Activated CD4-positive, alpha-beta T cell treated with anti-CD3 and anti-CD28 coated beads for 36 hours (primary cell): ENCODE measurements at places on chromosomes 11 and 22.
A peak's percentile ranks its signal among the peaks of the same experiment; 100 is the strongest.

DNA sequence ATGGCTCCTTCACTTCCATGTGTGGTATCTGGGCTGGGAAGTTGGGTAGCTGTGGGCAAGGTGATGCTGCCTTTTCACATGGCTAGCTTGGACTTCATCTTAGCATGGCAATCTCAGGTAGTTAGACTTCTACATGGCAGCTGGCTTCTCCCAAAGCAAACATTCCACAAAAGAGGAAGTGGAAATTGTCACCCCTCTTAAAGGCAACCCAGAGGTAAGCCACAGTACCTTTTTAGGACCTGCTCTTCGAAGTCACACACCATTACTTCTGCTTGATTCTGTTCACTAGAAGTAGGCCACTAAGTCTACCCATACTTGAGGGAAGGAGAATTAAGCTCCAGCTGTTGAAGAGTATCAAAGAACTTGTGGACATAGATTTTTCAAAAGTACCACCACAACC is 25.9 kb downstream of the TUG1 start:
- no peak for DNase-seq

- DNase-seq, result no peak
Observed at GRCh38 chr11:95923439-95923727, 524 bp downstream of the MTMR2 start.

- DNase-seq, result no peak
Observed at GRCh38 chr22:44372611-44373010, 59.9 kb upstream of the SHISAL1 start.

- no peak for DNase-seq
Observed at GRCh38 chr11:10522921-10523320, 18.1 kb downstream of the RNF141 start.

- DNase-seq, result no peak
Observed at GRCh38 chr11:28461338-28461737, 353.1 kb downstream of the METTL15 start.

- DNase-seq, result no peak
Observed at GRCh38 chr22:27972732-27973698, 54.0 kb upstream of the PITPNB start.

- no peak for DNase-seq
Observed at GRCh38 chr11:73326929-73327811, 19.1 kb downstream of the ARHGEF17 start.

DNA sequence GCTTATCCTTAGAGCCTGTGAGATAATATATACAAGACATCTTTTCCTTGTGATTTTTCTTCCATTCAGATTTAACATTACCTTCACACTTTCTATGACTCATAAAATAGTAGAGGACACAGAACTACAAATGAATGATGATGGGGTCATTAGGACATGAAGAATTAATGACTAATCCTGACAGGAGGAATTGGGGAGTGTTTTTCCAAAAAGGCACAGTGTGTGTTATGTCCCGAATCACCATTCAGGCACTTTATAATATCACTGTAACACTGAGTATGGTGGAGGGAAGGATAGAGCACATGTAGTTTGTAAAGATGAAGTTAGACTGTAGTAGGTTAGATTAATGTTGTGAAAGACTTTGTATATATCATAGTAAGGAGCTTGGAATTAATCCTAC is 391.3 kb downstream of the JRKL start:
- DNase-seq, result no peak

DNA sequence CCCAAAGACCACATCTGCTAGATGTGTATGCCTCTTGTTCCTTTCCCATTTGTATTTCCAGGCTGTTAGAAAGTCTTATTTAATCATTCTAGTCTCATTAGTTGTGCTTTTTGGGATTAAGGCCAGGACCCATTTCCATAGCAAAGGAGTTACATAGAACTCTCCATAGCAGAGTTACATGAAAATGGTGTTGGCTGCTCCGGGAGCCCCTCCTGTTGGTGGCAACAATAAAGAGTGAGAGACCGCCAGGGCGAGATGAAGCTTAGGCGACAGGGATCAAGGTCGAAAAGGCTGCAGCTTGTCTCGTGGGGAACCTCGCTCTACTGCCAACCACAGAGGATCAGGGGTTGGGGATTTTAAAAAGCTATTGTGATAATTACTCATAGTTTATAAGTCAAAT is 58.3 kb downstream of the GRIK4 start:
- no peak for DNase-seq

DNA sequence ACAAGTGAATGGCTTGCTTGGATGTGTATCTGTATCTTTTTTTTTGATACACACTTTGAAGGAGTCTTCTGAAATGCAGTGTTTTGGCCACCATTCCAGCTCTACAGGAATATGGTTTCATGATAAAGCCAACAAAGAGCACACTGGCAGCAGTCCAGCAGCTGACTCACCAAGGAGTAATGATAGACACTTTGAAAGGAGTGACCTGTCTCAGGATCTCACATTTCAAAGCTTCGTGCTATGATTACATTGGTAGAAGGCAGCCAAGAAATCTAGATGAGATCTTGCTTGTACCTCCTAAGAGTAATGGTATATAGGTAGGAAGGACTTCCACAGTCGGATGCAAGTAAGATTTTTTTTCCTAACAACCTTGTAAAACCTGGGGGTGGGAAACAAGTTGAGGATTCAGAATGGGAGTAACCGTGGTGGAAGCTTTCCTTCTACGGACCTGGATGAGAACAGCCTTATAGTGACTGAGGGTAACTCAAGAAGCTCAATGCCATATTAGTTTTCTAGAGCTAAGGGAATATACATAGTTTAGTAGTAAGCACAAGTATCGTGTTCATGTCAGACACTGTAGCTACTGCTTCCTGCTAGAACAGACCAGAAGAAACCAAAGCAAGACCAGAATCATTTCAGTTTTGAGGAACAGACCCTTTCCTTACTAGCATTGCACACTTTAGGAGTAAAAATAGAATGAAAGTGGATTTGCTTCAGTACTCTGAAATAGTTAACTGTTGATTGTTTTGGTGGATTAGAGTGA is 25.0 kb downstream of the MTMR3 start:
- DNase-seq, result peak; percentile 48

GRCh38 chr11:3086114-3086513 is 28.9 kb upstream of the CARS1 start:
- DNase-seq, result no peak

- DNase-seq, result no peak
Observed at GRCh38 chr11:132288036-132288435, 917.6 kb downstream of the NTM start.

DNA sequence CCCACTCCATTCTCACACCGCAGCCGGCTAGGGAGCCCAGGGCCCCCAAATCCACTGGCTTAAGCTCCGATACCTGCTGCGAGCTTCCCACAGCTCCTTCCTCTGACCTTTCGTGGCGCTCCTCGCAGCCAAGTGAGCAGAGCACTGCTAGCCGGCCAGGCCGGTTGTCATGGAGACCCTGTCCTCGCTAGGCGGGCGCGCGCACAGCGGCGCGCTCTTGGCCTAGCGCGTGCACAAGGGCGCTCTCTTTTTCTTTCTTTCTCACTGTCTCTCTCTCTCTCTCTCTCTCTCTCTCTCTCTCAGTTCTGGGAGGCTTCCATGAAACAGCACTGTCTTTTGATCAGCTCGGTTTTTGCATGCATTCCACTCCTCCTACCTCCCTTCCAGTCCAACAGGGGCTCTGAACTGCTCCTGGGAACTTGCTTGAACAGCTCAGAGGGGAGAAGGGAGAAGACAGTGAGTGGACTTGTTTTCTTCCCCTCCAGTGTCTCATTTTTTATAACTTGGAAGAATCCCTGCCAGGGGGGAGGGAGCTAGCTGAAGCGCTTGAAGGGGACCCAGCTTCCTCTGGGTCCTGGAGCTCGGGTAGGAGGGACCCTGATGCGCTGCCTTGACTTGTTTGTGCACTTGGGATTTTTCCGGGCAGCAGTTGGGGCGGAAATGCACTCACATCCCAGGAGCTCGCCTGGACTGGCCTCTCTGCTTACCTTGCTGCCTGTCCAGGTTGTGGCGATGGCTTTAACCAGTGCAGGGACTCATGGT is 100.3 kb upstream of the AKIP1 start:
- peak; percentile 18 for DNase-seq

GRCh38 chr11:14698771-14699170 is 55.2 kb downstream of the PDE3B start:
- no peak for DNase-seq

DNA sequence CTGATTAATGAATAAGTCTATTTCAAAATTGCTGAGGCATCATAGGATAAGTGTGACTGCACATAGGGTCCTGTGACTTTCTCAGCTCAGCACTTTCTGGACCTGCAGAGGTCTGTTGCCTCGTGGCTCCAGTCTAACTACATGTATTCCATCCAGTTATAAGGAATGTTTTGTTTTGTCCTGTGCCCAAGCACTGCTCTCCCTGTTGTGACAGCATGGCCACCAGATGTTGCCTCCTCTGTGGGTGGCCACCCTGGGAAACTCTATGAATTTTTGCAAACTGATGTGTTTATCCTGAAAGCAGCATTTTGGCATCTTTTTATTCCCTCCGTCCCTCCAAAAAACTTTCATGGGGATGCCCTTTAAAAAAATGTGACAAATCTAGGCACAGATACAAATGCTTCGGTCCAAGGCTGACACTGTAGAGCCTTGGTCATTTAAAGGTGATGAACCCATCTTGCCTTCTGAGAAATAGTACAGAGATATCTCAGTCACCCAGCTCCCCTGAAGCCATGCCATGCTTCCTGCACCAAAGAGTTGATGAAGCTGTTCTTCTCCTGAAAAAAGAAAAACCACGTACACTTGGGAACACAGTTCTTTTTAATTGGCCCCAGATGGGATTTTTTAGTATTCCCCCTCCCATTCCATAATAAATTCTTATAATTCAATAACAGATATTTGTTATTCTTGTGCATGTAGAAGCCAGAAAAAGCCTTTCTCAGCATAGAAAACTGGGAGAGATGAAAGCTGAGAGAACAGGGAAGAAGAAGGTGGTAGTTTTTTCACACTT is 72.6 kb downstream of the CCDC34 start:
- no peak for DNase-seq

DNA sequence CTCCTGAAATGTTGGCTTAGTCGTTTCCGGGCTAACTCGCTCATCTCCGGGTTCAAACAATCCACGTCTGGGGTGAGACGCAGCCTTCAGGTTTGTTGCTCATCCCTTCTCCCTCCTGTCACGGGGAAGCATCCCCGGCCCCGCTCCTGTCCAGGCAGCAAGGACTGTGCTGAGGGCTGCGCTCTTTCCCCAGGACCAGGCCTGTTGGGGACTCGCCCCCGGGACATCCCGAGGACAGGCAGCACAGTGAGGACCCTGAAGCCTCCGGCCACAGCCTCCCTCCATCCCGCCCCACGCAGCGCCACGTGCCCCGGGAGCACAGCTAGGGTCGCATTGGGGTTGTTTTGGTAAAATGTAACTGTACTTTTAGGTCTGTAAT is 252.0 kb downstream of the BRD1 start:
- no peak for DNase-seq

GRCh38 chr11:75301601-75302345 is 49.7 kb downstream of the ARRB1 start:
- no peak for DNase-seq

DNA sequence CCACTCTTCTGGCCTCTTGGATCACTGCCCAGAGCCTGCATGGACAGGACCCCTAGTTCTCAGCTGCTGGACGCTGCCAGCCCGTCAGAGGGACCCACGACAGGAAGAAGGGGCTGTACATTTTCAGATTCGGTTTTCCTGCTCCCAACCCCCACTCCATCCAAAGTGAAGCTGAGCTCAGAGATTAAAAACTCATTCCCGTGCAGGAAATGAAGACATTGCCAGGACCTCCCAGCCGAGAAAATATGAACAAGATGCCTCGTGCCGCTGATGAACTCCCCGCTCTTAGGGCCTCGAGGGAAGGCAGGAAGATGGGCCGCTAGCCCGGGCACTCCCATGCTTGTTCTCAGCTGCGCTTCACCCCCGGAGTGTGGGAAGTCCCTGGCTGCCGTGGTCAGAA is 36.1 kb downstream of the RPUSD4 start:
- no peak for DNase-seq

GRCh38 chr11:66787934-66788758 is 55.1 kb upstream of the RCE1 start:
- DNase-seq, result no peak

GRCh38 chr11:8937159-8937558 is 4.4 kb upstream of the C11orf16 start:
- no peak for DNase-seq

DNA sequence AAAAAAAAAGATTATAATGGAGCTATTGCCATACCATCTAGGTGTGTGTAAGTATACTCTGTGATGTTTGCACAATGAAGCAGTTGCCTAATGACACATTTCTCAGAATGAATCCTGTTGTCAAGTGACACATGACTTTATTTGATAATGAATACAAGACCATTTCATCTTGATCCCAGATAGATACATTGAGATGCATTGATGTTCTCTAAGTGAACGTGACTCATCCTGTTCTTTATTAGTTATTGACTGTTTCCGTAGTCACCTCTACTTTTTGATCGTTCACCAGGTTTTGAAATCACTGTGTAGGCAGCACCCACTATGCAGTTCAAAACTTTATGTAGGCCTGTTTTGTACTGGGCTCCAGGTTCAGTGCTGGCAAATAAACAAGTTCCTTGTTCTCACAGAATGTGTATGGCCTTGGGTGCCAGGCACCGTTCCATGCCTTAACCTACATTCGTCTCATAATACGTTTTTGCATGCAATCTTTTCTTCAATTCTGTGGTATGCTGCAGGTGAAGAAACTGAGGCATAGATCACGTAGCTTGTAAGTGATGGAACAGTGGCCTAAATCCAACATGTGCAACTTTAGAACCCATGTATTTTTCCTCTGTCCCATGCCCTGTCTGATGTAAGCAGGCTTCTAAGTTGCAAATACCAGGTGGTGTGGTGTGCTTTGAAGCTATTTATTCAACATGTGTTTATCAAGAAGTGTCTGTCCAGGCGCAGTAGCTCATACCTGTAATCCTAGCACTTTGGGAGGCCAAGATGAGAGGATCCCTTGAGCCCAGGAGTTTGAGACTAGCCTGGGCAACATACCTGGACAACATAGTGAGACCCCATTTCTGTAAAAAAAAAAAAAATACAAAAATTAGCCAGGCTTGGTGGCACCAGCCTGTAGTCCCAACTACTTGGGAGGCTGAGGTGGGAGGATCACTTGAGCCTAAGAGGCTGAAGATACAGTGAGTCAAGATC is 10.4 kb downstream of the SREBF2 start:
- peak; percentile 45 for DNase-seq

DNA sequence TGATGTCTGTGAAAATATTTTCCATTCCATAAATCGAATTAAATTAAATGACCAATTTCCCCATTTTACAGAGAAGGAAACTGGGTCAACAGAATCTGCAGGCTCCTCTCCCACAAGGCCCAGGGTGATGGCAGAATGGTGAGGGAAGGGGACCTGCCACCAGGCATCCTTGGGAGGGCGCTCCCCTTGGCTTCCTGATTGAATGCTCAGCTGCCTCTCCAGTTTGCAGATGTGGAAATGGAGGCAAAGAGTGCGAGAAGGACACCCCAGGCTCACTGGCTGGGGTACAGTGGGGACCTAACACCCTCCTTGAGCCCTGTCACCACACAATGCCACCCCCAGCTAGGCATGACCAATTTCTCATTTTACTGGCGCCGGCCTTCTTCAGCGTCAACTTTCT is 28.5 kb upstream of the CSNK1E start:
- DNase-seq, result no peak

GRCh38 chr22:49703505-49703904 is 124.2 kb downstream of the BRD1 start:
- DNase-seq, result no peak
